ENCODE measurements at places on chromosomes 11 and 22. TPM values are rescaled to one million over a fixed set of nuclear protein-coding genes. Genes with fewer than 3 reads are reported as not detected.

APOA1 gene
- 0.87 TPM for total RNA-seq

GRCh38 chr11:123040111-123040432 is 21.9 kb downstream of the HSPA8 start:
- no peak overlapping the region for H3K4me3 ChIP-seq
- no peaks in the 10 kb centered on the region for H3K4me1 ChIP-seq
- H3K27me3 ChIP-seq = no peaks in the 10 kb centered on the region
- DNase-seq = no peak
- no peak overlapping the region for H3K27ac ChIP-seq
- H3K36me3 ChIP-seq = no peaks in the 10 kb centered on the region

GRCh38 chr22:30600921-30601320 is 6.1 kb upstream of the TCN2 start:
- H3K4me3 ChIP-seq = no peak overlapping the region
- peaks cover 7% of the 10 kb centered on the region for H3K4me1 ChIP-seq
- no peak overlapping the region for H3K27ac ChIP-seq

DNA sequence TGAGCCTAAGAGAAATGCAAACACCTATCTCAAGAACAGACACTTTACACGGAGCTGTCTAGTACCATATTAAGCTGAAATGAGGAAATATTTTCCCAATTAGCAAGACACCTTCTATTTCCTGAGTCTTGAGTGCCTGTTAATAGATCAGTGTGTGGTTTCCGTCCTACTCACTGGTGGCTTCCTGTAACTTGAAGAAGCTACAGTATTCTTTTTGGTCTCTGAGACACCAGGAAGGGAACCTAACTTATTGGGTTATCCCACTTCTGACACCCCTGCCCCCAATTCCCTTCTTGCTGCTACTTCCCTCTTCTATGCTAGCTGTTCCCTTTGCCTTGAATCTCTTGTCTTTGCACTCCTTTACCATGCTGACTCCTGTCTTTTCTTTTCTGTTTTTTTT is 92.7 kb downstream of the FDX1 start:
- DNase-seq = peak; percentile 41
- H3K27me3 ChIP-seq = no peaks in the 10 kb centered on the region
- peaks cover 35% of the 10 kb centered on the region for H3K4me1 ChIP-seq
- H3K36me3 ChIP-seq = no peaks in the 10 kb centered on the region
